ENCODE measurements at places on chromosomes 13 and 19. TPM values are rescaled to one million over a fixed set of nuclear protein-coding genes. Genes with fewer than 3 reads are reported as not detected.

The HPN gene
- total RNA-seq = 8.0 TPM

- no peak overlapping the region for H3K27ac ChIP-seq
- DNase-seq = no peak
- no peak overlapping the region for H3K4me3 ChIP-seq
- H3K36me3 ChIP-seq = no peaks in the 10 kb centered on the region
- no peaks in the 10 kb centered on the region for H3K4me1 ChIP-seq
Observed at GRCh38 chr13:75804605-75805004, 168.5 kb downstream of the LMO7 start.

GRCh38 chr13:110350509-110350908 is 43.4 kb downstream of the COL4A2 start:
- no peaks in the 10 kb centered on the region for H3K27me3 ChIP-seq
- H3K4me1 ChIP-seq = peaks cover 13% of the 10 kb centered on the region
- no peaks in the 10 kb centered on the region for H3K36me3 ChIP-seq
- no peak for DNase-seq

DNA sequence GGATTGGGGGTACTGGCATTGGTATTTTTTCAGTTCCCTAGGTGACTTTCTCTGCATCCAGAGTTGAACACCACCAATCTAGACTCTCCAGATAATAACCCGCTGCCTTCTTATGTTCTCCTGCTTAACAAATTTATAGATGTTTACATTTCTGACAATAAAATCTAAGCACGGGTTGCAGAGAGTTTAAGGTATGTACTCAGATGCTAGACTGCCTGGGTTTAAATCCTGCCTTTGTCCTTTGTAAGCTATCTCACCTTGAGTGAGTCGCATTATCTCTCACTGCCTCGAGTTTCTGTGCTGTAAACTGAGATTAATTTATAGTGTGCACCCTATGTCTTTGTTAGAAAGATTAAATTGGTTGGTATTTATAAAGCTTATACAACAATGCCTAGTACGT is 131.4 kb upstream of the ARGLU1 start:
- DNase-seq = no peak
- no peaks in the 10 kb centered on the region for H3K36me3 ChIP-seq
- no peaks in the 10 kb centered on the region for H3K4me1 ChIP-seq
- H3K27me3 ChIP-seq = no peaks in the 10 kb centered on the region

DNA sequence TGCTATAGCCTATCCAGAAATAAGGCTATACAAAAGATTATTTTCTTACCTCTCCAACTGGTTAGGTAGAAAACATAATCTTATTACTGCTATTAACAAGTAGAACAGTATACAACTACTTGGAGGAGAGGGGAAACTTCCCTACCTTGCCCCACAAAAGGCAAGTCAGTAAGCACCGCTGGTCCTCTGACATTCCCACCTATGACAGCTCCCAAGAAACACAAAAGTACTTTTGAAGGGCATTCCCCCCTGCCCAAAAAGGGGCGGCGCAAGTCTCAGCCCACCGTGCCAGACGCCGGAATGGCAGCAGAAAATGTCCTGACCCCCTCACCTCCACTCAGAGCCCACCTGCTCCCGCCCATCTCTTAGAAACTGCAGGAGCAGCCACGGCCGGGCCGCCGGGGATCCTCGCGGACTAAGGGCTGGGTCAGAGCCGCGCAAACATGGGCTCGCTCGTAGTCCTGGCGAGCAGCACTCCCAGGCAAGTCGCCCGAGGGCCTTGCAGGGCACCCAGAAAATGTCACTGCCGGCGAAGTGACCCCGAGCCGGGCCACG is 437 bp downstream of the SUCLA2 start:
- peaks cover 4% of the 10 kb centered on the region for H3K4me1 ChIP-seq
- H3K4me3 ChIP-seq = peak overlapping the region; percentile 93
- H3K36me3 ChIP-seq = no peaks in the 10 kb centered on the region
- DNase-seq = no peak
- no peaks in the 10 kb centered on the region for H3K27me3 ChIP-seq
- H3K27ac ChIP-seq = peak overlapping the region; percentile 85

DNA sequence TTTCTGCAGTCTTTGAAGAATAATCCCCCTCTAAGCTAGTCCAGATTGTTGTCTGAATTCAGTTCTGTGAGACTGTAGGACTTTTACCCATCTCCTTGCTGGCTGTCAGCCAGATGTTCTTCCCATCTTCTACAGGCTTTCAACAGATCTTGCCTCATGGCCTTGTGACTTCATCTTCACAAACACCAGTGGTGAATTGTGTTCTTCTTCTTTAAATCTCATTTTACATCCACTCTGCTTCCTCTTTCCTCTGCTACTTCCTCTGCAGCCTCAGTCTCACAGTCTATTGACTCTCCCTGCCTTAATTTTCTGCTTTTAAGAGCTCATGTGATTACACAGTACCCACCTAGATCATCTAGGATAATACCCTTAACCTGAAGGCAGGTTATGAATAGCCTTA is 859.0 kb upstream of the SLITRK1 start:
- no peak overlapping the region for H3K27ac ChIP-seq
- no peaks in the 10 kb centered on the region for H3K27me3 ChIP-seq
- no peaks in the 10 kb centered on the region for H3K4me1 ChIP-seq
- no peak overlapping the region for H3K4me3 ChIP-seq
- no peaks in the 10 kb centered on the region for H3K36me3 ChIP-seq
- no peak for DNase-seq

The ERICH4 gene
- not detected for total RNA-seq

DNA sequence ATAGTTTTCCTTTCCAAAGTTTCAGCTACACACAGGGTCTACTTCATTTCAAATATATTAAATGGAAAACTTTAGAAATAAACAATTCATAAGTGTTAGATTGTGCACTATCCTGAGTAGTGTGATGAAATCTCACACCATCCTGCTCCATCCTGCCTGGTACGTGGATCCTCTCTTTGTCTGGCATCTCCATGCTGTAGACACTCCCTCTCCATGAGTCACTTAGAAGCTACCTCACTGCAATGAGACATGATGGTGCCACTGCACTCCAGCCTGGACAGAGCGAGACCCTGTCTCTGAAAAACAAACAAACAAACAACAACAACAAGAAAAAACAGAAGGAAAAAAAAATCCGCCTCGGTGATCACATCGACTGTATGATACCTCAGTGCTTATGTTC is 191.8 kb downstream of the PCCA start:
- no peaks in the 10 kb centered on the region for H3K36me3 ChIP-seq
- H3K27ac ChIP-seq = no peak overlapping the region
- H3K4me3 ChIP-seq = no peak overlapping the region
- no peaks in the 10 kb centered on the region for H3K4me1 ChIP-seq
- no peak for DNase-seq

The SIAH3 gene
- 0.18 TPM for total RNA-seq

The ZSCAN1 gene
- 2.6 TPM for total RNA-seq

GRCh38 chr19:29385191-29385795 is 140.5 kb upstream of the VSTM2B start:
- H3K4me3 ChIP-seq = no peak overlapping the region
- H3K36me3 ChIP-seq = no peaks in the 10 kb centered on the region
- no peaks in the 10 kb centered on the region for H3K27me3 ChIP-seq

DNA sequence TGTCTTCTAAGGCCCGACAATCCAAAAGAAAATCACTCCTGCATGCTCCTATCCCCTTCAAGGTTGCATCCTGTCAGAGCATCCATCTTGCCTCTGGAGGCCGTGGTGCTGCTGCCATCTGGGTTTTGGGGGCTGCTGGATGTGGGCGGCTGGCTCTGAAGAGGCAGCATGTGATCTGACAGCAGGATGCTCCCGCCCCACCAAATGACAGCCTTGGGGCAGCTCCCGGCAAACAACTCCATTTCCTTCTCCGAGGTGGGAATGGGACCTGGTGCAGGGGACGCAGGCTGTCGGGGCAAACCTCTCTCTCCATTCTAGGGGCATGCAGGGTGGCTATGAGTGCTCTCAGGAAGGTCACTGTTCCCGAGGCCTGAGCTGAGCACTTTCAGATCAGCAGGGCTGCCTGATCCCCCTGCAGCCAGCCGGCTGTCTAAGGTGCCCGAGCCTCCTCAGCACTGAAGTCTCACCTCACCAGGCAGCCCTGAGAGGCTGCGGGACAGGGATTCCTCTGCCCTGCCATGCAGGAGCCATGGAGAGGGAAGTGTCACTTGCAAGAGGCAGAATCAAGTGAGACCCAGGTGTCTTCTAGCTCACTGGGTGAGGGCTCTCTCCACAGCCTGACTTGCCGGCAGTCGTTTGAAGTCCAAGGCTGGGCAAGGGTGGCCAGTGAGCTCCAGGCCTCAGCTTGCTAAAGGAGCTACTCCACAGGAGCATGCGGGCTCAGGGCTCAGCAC is 28.8 kb downstream of the TSSK6 start:
- no peaks in the 10 kb centered on the region for H3K36me3 ChIP-seq
- DNase-seq = no peak
- no peak overlapping the region for H3K4me3 ChIP-seq
- no peaks in the 10 kb centered on the region for H3K27me3 ChIP-seq
- H3K4me1 ChIP-seq = peaks cover 23% of the 10 kb centered on the region

- no peak overlapping the region for H3K4me3 ChIP-seq
- H3K27me3 ChIP-seq = no peaks in the 10 kb centered on the region
- DNase-seq = no peak
- H3K27ac ChIP-seq = no peak overlapping the region
- H3K4me1 ChIP-seq = peaks cover 3% of the 10 kb centered on the region
- H3K36me3 ChIP-seq = no peaks in the 10 kb centered on the region
Observed at GRCh38 chr19:17385878-17386611, 8.0 kb downstream of the CCDC194 start.

The KRTDAP gene
- not detected for total RNA-seq

- DNase-seq = no peak
- H3K4me1 ChIP-seq = no peaks in the 10 kb centered on the region
- no peak overlapping the region for H3K4me3 ChIP-seq
- no peaks in the 10 kb centered on the region for H3K27me3 ChIP-seq
Observed at GRCh38 chr19:54616057-54616456, 14.2 kb upstream of the LILRB1 start.

- H3K4me3 ChIP-seq = no peak overlapping the region
- H3K4me1 ChIP-seq = no peaks in the 10 kb centered on the region
- DNase-seq = no peak
- no peak overlapping the region for H3K27ac ChIP-seq
Observed at GRCh38 chr13:108795841-108796240, 166.4 kb downstream of the MYO16 start.

The KCNJ14 gene
- total RNA-seq = 1.4 TPM

DNA sequence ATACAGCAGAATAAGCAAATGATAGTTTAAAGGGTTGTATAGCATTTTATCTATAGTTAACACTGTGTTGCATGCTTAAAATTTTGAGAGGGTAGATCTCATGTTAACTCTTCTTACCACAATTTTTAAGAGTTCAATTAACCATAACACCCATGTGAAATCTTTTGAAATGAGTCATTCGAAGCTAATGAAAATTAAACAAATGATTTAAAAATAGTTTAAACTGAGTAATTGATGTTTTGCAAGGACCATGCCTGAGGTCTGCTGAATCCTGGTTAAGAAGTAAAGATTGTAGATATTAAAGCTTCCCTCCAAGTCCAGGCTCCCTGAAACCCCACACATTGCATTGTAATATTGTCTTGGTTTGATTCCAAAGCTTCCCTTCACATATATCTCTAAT is 176.7 kb upstream of the RNF113B start:
- no peaks in the 10 kb centered on the region for H3K36me3 ChIP-seq
- H3K27ac ChIP-seq = no peak overlapping the region
- H3K4me3 ChIP-seq = no peak overlapping the region
- no peaks in the 10 kb centered on the region for H3K27me3 ChIP-seq

DNA sequence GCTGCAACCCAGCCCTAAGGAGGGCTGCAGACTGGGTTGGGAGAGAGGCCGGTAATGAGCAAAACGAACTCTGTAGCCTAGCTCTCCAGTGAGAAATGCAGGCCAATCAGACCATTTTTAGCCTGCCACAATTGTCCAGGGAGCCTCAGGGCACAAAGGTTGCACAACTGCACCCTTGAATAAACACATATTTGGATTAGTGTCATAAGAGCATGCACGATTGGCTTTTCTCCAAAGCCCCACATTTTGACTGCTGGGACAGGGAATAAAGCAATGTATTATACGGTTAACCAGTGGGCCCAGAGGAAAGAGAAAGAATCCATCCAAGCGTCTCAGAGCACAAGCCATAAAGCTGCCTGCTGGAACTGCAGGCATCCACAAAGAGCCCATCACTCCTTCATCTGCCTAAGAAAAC is 729.4 kb upstream of the SGCG start:
- DNase-seq = no peak
- H3K36me3 ChIP-seq = no peaks in the 10 kb centered on the region
- no peak overlapping the region for H3K4me3 ChIP-seq
- no peak overlapping the region for H3K27ac ChIP-seq
- H3K4me1 ChIP-seq = no peaks in the 10 kb centered on the region

DNA sequence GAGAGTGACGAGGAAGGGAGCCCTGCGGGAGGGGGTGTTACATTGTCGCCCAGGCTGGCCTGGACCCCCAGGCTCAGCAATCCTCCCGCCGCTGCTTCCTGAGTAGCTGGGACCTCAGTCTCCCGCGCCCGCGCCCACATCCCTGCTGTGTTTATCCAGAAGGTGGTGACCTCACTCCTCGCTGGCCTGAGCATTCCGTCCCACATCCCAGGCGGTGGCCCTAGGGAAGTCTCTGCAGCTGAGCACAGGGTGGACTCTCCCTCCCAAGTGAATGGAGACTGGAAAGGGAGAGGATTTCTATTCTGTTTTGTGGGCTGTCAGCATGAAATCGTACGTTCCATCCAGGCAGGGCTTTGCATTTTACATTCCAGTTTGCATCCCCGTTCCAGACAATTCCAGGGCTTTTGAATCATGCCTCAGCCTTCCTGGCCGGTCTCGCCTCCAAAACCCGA is 401 bp upstream of the ZNF765 start:
- H3K27me3 ChIP-seq = no peaks in the 10 kb centered on the region
- DNase-seq = peak; percentile 46
- no peaks in the 10 kb centered on the region for H3K36me3 ChIP-seq
- peaks cover 10% of the 10 kb centered on the region for H3K4me1 ChIP-seq
- H3K4me3 ChIP-seq = peak overlapping the region; percentile 64
- H3K27ac ChIP-seq = peak overlapping the region; percentile 57

DNA sequence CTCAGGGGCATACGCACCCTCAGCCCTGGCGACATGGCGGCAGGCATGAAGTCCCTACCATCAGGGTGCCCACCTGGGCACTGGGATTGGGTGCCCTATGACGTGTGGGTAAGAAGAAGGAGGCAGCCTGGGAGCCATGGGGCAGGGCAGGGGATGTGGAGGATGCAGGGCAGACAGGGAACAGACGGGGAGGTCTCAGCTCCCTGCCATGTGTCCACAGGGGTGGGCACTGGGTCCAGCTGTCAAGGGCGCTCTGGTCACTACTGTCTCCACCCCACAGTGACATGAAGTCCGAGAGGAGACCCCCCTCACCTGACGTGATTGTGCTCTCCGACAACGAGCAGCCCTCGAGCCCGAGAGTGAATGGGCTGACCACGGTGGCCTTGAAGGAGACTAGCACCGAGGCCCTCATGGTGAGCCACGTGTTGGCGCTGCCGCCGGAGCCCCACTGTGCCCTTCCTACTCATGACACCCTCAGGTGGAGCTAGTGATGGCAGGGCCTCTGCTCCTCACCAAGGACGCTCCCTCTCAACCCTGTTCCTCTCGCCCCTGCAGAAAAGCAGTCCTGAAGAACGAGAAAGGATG is 23.2 kb downstream of the TSSK6 start:
- no peak overlapping the region for H3K4me3 ChIP-seq
- H3K27me3 ChIP-seq = no peaks in the 10 kb centered on the region
- DNase-seq = no peak
- peaks cover 23% of the 10 kb centered on the region for H3K4me1 ChIP-seq
- no peaks in the 10 kb centered on the region for H3K36me3 ChIP-seq

Data from ovary (tissue), 10 donors.